GM13977 (cell line): ENCODE measurements at places on chromosomes 4 and X.

- DNase-seq: peak; percentile 91
Observed at GRCh38 chrX:70289793-70290770, at the start of the genes KIF4A and PDZD11. TSS of gene KIF4A (plus strand) at chrX:70290104. CDS start at chrX:70290459, 355 bp downstream. TSS of gene PDZD11 (minus strand) at chrX:70289927. CDS start at chrX:70289341, 586 bp downstream.

DNA sequence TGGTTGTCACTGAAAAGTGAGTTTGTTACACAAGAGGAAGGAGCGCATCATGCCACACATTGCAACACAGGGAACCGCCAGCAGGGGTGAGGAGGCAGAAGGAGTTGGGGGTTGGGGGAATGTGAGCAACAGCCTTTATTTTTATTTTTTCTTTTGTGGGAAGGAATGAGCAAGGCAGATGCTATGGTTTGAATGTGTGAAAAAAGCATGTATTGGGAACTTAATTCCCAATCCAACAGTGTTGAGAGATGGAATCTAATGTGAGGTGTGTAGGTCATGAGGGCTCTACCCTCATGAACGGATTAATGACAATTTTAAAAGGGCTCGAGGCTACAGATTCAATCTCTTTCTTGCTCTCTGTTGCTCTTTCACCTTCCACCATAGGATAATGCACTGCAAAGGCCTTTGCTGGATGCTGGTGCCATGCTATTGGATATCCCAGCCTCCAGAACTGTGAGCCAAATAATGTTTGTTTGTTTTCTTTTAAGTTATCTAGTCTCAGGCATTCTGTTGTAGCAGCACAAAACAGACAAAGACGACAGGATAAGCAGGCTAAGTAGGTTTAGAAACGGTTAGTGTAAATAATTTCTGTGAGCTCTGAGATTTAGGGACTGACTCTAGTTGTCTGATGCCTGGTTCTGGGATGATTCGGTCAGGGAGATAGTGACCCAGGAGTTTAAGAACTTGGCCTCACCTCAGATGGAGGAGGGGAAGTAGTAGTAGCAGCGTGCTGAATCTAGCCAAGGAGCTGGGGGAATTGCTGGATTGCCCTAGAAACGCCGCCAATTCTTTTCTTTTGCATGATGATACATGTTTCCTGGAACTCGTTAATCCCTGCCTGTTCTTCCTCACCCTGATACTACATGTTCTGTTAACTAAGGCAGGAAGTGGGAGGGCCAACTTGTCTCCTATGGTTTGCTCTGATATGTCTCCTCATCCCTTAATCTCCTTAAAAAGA, 156.6 kb upstream of the CTSO start:
- DNase-seq: no peak

GRCh38 chr4:177376024-177376423, 66.2 kb downstream of the AGA start:
- no peak for DNase-seq

DNA sequence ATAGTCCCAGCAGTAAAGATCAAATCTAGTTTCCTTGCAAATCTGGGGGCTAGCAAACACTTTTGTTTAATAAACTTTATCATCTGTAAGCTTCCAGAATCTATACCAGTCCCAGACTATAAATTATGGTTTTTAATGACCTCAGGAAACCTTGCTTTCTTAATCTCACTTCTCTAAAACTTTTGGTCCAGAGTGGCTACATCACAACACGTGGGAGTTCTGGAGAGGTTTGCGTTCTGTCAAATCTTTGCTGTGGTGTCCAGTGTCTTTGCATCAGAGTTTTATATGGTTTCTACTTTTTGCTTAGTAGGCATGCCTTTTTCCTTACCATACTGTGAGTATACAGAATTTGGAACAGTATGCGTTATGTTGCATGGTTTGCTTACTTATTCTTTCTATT, 193.9 kb downstream of the ANK2 start:
- DNase-seq: no peak

- DNase-seq: no peak
Observed at GRCh38 chrX:117972711-117973109, 143.9 kb downstream of the KLHL13 start.

GRCh38 chr4:5033281-5033841, 14.1 kb upstream of the CYTL1 start:
- no peak for DNase-seq

- DNase-seq: no peak
Observed at GRCh38 chrX:40843643-40844042, 108.3 kb upstream of the MED14 start.

DNA sequence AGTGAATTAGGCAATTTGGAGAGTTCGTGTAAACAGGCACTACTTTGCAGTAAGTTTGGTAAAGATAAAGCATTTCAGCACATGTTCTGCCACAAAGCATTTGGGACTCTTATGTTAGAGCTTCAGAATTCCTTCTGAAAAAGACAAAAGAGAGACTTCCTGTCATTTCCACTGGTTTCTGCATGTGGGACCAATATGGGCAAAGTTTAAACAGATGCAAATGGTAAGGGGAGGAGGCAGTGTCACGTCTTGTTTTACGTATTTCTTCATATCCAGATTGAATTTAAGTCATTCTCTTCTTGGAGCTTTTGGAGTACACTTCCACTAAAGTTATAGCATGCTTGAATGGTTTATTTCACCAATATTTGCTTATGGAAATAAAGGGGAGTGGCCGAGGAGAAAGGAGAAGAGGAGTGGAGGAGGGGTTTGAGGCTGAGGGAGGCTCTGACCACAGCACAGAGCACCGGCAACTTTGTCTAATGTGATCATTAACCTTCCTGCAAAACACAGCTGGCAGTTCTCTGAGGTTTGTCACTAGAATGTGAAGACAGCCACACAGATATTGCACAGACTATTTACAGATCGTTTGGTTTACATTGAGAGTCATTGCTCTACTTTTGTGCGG, at the start of gene APELA:
Gene APELA, plus strand, starts transcription at position 479 of the 625 bp plus-strand sequence. CDS start 154 bp downstream, outside the sequence.
- no peak for DNase-seq

- no peak for DNase-seq
Observed at GRCh38 chr4:179415037-179415846, 1973.0 kb upstream of the AGA start.
